ENCODE measurements at places on chromosomes 1 and 21.
A peak's percentile ranks its signal among the peaks of the same experiment; 100 is the strongest.

GRCh38 chr1:31881688-31882000, 56.5 kb downstream of the PTP4A2 start:
- DNase-seq: no peak

GRCh38 chr1:109636201-109636952, 16.7 kb downstream of the AMPD2 start:
- DNase-seq: no peak

DNA sequence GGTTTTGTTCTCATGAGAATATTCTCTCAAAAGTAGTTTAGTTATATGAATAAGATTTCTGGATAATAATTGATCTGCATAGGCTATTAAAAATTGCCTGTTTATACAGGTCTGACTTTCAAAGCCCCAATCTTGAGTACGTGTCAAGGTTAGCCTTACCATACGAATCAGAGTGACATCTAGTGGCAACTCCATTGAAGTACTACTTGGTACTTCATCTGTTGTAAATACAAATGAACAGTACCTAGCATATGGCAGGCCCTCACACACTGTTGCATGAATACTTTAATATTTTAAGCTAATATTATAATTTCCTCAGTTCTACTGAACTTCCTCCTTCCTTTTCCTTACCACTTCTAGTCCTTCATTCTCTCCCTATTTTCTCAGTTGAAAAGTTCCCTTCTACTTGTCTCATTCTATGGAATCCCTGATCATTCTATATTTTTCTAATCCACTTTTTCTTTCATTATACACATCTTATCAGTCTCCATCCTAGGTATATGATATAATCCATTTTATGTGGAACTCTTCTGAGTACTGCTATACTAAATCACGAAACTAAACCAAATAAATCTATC, 101.2 kb downstream of the AKT3 start:
- DNase-seq: peak; percentile 13

GRCh38 chr21:39316729-39317128, 3.3 kb upstream of the BRWD1 start:
- DNase-seq: no peak

GRCh38 chr1:248815407-248816034, 10.2 kb downstream of the SH3BP5L start:
- DNase-seq: no peak

DNA sequence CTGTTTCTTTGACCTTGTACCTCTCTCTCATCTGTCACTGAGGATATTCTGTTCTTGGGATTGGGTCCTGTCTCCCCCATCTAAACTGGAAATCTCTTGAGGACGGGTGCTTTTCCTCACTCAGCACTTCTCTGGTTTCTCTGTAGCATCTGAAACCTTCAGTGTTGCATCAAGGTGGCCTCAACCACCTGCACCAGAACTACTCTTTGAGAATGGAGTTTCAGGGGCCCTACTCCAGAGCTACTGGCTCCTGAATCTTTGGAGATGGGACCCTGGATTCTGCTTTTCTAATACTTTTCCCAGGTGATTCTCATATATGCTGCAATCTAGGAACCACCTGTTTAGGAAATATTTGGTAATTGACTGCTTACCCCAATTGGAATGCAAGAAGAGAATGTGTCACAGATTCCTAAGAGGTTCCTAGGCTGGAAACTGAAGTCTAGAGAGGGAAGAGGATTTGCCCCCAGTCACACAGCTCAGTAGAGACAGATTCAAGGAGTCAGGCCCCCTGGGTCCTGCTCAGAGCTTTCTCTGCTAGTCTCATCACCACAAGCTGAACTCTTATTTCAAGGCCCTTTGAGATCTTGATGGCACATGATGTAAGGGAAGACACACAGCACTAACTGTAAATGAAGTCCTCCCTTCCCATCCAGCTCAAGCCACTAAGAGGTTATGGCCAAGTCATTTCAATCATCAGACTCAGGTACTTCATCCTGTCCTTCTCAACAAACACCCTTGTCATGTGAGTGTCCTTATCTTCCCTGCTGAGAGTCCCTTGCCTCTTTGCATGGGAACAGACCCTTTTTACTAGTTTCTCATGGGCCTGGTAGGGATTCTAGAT, 48.7 kb downstream of the EIF2D start:
- DNase-seq: no peak

GRCh38 chr1:94920061-94920460, 6.8 kb downstream of the CNN3 start:
- no peak for DNase-seq
